Activated CD4-positive, alpha-beta T cell treated with anti-CD3 and anti-CD28 coated beads for 36 hours (primary cell): ENCODE measurements at places on chromosomes 3 and 15.

- DNase-seq = no peak
Measured at GRCh38 chr3:45599424-45599886, 4.9 kb downstream of the LIMD1 start.

DNA sequence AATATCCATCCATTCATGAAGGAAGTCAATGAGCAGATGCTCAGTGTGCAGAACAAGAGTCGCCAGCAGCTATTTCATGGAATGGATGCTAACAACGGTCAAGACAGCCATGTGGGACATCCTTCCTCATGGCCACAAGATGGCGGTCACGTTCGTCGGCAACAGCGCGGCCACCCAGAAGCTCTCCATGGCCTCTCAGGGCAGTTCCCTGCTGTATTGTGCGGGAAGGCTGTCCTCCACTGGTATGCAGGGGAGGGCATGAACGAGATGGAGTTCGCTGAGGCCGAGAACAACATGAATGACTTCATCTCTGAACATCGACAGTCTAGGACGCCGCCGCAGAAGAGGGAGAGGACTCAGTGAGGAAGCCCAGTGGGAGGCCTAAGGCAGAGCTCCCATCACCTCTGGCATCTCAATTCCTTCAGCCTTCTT, 208.3 kb downstream of the TJP1 start:
- peak; percentile 8 for DNase-seq

GRCh38 chr3:164737174-164737573, 341.1 kb downstream of the SI start:
- DNase-seq = no peak

GRCh38 chr3:48788544-48789162, 59.0 kb downstream of the PRKAR2A start:
- no peak for DNase-seq

DNA sequence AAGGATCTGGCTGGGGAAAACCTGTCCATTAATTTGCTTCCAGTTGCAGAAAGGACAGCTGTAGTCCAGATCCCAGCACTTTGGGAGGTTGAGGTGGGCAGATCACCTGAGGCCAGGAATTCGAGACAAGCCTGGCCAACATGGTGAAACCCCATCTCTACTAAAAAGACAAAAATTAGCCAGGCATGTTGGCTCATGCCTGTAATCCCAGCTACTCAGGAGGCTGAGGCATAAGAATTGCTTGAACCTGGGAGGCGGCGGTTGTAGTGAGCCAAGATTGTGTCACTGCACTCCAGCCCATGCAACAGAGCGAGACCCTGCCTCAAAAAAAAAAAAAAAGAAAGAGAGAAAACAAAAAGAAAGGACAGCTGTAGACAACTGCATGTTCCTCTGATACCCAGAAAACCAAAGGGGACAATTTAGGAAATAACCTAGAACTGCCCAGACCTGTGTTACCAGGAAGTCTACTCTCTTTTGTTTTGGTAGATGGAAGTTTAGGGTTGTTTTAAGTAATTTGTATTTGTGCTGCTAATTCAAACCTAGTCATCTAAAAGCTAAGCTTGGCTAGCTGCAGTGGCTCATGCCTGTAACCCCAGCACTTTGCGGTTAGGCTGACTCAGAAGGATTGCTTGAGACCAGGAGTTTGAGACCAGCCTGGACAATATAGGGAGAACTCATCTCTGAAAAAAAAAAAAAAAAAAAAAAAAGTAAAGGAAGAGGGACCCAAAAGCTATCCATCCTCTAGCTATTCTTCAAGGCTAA, 22.7 kb downstream of the EXD1 start:
- DNase-seq = no peak

- no peak for DNase-seq
Measured at GRCh38 chr3:186986406-186986805, 56.1 kb downstream of the ST6GAL1 start.

GRCh38 chr3:179672918-179673317, 20.1 kb downstream of the USP13 start:
- no peak for DNase-seq

DNA sequence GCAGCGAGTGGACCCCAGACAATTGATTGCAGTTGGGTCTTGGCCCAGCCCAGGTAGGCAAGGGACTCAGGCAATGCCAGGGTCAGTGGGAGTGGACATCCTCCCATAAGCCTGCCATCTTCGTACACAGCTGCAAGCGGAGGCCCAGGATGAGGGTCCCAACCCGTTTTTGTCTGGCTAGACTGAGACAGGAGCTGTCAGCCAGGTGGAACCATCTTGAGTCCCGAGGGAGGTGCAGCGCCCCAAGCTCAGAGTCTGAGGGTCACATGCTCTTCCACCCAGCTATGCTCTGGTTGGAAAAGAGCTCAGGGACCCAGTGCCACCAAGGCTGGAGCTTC, 22.6 kb upstream of the IP6K2 start:
- no peak for DNase-seq

GRCh38 chr15:88998980-88999713, 86.0 kb upstream of the MFGE8 start:
- no peak for DNase-seq

DNA sequence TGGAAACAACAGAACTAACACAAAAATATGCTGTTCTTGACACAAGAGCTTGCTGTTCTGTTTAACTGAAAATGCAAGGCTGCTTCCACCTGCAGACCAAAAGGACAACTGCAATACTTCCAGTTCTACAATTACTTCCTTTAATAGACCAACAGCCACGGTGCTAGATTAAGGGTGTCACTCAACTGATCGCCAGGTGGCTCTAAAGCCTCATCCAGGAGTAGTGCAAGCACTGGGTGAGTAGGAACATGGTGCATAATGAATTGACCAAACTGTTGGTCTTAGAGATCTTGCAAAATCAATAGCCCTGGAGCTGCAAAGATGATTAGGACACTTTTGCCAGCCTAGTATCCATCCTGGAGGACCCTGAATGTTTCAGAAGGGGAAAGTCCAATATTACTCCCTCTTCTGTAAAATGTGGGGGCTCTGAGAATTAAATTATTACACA, 3.6 kb upstream of the CLDN16 start:
- DNase-seq = peak; percentile 40

DNA sequence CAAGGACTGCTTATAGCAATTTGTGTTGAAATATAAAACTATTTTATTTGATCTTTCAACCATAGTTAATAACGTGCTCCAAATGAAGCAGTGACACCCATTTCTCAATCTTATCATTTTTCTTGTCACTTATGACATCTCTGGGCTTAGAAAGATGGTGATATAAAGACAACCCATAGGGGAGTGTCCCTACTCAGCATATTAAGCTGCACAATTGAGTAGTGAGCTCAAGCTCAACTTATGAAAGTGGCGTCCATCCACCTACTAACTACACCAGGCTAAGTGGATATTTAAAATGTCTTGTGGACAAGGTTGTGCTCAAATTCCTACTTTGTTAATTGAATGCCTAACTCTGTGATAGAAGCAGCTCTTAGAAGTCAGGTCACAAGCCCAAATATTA, 46.7 kb downstream of the SLC9C1 start:
- DNase-seq = no peak

DNA sequence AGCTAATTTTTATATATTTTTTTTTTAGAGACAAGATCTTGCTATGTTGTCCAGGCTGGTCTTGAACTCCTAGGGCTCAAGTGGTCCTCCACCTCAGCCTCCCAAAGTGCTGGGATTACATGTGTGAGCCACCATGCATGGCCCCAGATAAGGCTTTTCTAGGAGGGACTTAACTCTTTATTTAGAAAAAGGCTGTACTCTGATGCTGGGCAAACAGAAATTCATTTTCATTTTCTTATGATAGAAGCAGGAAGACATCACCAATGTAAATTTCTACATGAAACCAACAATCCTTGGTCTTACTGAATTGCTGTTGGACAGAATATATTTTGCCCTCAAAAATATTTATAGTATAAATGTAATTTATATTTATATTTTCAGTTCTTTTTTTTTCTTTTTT, 9.6 kb downstream of the NIPA1 start:
- no peak for DNase-seq

DNA sequence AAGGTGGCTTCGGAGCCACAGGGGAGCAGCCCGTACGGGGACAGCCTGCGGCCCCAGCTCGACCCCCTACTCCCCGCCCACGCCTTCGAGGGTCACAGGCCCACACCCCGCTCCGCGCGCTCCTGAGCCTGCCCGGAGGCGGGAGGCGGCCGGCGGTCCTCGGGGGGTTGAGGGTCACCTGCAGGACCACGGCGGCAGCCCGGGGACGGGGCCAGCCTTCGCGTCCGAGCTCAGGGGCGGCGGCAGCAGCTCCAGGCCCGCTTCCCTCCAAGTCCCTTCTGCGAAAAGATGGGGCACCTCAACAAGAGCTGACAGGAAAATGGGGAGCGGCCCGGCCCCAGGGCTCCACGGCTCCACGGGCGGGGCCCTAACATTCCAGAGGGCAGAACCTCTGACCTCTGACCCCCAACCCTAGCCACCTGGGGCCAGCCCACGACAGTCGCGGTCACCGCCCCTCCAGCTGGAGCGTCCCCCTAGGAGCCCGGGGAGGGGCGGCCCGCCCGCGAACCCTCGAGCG, 428 bp downstream of the LYSMD4 start:
- peak; percentile 47 for DNase-seq

DNA sequence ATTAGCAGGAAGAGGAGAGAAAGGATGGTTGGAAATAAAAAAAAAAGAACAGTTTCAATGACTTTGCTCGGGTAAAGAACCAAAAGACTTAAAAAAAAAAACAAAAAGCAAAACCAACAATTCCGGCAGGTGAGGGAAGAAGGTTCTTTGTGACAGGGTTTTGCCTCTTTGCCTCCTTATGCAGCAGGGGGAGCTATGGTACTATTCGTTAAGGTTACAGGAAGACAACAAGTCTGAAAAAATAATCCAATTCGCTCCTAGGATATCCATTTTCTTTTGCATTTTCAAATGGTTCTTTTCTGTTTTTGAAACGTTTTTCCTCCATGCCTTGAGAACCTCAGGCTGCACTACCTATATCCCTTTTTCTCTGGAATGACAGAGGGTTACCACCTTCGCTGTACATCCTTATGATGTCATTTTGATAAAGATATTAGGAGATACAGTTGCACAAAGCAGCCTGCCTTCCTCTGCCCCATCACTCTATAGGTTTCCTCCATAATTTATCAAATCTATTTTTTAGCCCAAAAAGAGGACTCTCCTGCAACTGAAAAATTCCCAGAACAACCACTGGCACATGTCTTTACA, 55.0 kb downstream of the CFAP20DC start:
- DNase-seq = peak; percentile 47

DNA sequence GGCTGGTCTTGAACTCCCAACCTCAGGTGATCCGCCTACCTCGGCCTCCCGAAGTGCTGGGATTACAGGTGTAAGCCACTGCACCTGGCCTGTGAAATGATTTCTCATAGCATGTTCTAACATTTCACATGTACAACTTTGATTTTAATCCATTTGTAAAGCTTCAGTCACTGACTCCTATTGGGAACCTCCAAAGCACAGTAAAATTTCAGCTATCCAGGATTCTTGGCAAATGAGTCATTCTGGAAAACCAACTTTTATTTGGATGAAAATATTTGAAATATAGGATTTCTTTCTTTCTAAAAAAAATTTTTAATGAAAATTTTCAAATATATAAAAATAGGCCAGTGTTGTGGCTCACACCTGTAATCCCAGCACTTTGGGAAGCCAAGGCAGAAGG, 2.7 kb upstream of the LMAN1L start:
- no peak for DNase-seq

- DNase-seq = no peak
Measured at GRCh38 chr15:86494475-86494874, 414.8 kb downstream of the AGBL1 start.

DNA sequence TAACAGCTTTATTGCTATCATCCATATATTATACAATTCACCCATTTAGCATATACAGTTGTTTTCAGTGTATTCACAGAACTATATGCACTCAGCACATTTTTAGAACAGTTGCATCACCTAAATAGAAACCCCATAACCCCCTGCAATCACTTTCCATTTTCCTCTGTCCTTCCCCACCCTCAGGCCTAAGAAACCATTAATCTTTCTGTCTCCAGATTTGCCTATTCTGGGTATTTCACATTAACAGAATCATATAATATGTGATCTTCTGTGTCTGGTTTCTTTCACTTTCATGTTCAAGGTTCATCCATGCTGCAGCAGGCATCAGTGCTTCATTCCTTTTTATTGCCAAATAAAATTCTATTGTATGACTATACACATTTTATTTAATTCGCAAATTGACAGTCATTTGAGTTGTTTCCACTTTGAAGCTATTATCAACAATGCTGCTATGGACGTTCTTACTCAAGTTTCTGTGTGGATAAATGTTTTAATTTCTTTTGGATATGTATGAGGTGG, 39.8 kb downstream of the ADAMTS17 start:
- DNase-seq = no peak

GRCh38 chr3:114152519-114153151, 26.2 kb downstream of the DRD3 start:
- peak; percentile 91 for DNase-seq
